ENCODE measurements at places on chromosomes 11 and 22.

GRCh38 chr22:46592390-46592872, 27.8 kb upstream of the GRAMD4 start:
- peak; percentile 60 for DNase-seq

DNA sequence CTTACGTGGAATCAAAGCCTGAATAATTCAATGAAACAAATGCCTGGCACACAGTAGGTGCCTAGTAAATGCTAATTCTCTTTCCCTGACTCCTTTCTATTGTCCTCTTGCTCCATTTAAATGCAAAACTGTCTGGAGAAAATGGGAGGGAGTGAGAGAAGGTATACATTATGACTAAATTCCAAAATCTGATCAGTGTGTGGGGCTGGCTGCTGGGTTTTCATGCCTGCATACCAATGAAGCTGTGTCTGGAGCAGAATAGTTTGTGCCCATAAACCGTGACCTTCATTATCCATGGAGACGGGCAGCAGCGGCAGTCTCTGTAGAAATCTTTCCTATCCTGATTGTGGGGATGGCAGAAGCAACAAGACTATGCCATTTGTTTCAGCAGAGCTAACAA, 223.4 kb upstream of the ZBED5 start:
- no peak for DNase-seq

- DNase-seq = peak; percentile 65
Observed at GRCh38 chr22:23315341-23315917, 135.1 kb downstream of the BCR start.

GRCh38 chr11:129911298-129911697, 15.9 kb upstream of the NFRKB start:
- DNase-seq = no peak

DNA sequence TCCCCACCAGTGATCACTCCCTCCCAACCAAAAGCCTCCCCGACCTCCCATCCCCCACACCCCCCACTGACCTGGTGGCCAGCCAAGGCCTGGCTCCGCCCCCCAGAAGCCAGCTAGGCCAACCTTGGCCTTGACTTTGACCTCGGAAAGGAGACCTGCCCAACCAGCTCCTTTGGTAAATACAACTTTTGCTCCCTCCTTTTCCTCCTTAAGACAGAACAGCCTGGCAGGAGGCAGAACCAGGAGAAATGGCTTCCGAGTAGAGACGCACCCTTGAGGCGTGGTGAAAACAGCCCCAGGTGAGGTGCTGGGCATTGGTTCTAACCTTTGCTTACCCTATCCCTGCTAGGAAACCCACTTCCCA, 27.0 kb downstream of the PLEKHA7 start:
- DNase-seq = no peak

DNA sequence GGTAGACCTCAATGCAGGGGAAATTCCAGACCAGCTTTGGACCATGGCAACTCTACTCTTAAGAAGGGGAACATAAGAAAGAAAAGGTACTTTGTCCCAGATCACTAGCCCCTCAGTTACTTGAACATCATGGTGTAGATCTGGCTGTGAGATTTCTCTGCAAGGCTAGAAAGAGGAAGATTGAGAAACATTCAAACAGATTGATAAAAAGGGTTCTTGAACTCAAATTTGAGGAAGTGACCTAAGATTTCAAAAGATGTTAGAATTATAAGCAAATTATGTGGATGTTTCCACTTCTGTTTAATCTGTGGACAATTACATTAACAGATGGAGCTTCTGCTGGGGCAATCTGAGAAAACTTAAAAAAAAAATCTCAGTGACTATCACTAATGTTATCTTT, 21.8 kb upstream of the UPB1 start:
- no peak for DNase-seq

DNA sequence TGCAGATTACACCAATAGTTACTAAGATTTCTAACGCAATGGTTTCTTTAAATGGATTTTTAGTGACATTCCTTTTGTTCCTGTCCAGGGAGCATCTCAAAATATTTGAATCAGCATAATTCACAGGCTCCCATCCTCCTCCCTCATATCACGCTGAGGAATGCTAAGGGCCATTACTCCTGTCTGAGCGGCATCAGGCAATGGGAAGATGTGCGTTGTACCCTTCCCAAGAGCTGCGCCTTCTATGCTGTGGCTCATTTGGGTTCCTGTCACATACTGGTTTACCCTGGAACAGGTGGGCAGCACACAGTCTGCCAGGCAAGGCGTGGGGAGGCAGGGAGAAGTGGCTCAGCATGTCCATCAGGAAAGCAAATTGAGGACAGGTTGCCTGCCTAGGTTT, 121.9 kb downstream of the DBX1 start:
- DNase-seq = no peak

DNA sequence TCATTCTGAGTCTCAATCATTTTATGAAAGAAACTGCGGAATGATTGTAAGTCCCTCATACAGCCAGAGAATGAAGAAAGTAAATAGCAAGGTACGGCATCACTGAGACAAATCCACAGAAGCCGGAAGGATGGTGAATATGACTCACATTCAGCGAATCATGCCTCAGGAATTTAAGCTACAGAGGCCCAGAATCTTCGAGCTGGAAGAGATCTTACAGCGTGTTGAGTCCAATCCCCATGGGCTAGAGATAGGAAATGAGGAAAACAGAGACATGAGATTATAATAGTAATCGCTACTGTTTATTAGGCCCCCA, 173.2 kb downstream of the KIF18A start:
- peak; percentile 95 for DNase-seq

DNA sequence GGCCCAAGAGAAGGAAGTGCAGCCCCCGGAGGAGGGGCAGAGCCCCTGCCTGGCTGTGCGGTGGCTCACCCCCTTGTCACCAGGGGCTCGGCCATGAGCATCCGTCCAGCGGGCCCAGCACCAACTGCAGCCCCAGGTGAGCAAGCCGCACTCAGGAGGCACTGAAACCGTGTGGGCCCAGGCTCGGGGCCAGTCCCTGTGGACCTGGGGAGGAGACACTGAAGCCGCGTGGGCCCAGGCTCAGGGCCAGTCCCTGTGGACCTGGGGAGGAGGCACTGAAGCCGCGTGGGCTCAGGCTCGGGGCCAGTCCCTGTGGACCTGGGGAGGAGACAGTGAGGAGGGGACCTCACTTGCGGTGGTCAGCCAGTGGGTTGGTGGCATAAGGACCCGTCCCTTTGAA, 13.9 kb downstream of the LSP1 start:
- no peak for DNase-seq

DNA sequence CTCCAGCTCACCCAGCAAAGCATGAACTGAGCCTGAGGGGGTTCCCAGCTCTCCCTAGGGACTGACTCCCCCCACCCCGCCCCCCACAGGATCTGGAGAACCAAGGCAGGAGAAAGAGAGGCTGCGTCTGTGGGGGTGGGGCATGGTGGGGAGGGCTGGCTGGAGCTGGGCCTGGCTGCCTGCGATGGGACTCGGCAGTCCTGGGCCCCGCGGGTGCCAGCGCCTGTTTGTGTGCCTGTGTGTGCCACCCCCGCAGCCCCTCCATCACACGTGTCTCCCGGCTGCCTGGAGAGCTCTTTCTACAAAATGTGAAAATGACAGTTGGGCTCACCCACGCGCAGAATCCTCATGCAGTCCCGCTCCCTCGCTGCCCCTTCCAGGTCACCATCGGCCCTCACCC, 46.8 kb downstream of the CACNA1I start:
- DNase-seq = no peak

GRCh38 chr22:48707763-48708557, 1119.7 kb downstream of the BRD1 start:
- no peak for DNase-seq

- no peak for DNase-seq
Observed at GRCh38 chr11:14320020-14320419, 39.0 kb downstream of the RRAS2 start.

- no peak for DNase-seq
Observed at GRCh38 chr11:25529572-25529971, 802.4 kb upstream of the ANO3 start.

DNA sequence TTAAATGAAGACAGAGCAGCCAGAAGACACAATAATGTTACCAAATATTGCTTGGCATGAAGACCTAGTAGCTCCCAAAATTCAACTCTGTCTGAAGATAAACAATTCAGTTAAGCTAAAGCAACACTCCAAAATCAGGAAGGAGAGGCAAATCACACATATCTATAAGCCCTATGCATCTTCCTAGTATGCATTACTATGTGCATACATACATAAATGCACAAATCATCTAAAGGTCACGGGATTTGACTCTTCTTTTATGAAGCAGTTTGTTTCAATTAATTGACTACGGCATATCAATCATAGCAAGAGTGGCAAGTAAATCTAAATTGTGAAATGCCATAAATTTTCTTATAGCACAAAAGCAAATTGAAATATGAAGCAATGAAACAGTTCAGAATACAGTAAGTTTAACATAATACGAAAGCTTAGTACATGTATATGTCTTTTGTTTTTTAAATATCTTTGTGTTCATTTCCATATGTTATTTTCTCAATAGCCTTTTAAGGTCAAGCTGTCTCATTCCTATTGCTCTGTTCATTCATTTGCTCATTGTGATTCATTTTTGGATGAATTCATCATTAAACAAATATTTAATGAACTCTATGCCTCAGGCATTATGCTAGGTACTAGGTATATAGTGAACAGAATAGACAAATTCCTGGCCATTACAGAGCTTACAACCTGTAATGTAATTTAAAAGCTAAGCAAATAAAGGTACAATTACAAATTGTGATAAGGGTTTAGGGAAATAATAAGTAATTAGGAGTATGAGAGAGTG, 540.5 kb downstream of the DLG2 start:
- no peak for DNase-seq

GRCh38 chr11:15906481-15907035, 449.8 kb downstream of the SOX6 start:
- DNase-seq = no peak

GRCh38 chr22:40637183-40638150, 948 bp upstream of the MRTFA start:
- DNase-seq = no peak

DNA sequence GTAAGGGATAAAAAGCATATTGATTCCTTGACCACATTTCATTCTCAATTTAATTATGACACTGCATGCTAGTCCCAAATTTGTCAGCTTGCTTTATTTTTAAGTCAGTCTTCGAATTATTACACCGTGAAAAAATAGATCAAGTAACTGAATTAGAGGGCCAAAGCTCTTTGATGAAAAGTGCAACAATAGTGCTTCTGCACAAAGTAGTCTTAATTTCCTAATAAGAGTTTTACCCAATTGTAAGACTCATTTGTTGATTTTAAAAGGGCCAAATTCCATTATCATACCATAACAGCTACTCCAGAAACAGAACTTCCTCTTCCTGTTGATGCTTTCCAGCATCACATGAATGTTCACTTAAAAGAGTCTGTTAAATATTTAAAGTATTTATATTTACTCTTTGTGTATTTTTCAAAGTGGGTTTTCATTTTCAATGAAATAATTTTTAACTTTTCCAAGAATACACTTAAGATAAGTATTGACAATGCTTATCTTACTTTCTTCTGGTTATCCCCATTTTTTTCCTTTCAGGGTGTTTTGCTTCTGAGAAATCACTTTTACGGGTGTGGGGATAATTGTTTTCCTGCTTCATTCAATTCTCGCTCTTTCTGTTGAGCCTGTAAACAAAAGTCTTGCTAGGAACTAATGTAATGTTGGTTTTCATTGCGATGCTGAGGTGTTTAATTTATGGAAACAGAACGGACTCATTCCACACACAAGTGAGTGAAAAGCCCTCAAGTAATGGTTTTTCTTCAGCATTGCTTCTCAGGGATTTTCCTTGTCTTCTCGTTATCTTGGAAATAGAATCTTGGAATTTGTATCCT, 2.1 kb downstream of the ARHGEF12 start:
- peak; percentile 9 for DNase-seq

DNA sequence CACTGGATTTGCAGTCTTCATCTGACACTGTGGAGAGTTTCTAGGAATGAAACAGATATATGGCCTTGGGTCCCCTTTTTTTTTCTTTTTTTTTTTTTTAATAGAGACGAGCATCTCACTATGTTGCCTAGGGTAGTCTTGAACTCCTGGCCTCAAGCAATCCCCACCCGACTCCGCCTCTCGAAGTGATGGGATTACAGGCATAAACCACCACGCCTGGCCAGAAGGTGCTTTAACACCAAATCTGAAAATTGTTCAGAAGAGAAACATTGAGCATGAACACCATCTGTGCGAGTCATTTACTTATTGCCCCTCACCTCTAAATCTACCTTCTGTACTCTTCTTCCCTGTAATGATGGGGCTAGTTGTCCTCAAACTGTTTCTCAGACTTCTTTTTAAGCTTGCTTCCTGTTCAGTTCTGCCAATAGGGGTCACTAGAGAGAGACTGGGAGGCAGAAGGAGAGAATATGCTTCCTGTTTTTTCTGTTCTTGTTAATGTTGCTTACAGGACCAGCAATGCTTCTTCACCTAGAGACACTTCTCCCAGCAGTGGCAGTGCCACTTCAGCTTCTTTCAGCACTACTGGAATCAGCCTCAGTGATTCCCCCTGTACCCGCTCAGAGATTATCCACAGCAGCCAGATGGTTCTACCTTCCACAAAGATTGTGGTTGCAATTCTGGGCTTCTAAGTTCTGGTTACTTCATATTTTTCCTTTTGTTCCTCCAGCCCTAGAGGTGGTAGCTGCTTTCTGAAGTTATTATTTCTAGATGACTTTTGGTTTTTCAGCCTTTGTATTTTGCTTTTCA, 20.8 kb upstream of the ZBED5 start:
- peak; percentile 73 for DNase-seq

DNA sequence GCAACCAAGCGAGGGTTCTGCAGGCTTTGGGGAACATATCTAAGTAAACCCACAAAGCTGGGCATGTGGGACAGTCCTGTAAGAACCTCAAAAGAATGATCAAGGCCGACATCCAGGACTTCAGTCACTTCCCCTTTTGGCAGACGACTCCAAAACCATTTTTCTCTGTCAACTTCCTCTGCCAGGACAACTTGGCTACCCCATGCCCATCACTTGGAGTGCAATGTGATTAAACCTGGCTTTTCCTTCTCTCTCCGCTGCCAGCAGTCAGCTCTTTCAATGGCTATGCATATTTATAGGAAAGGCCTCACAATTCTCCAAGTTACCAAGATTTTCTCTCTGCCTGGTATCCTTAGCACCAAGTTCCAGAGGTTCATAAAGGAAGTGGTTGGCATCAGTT, 78.9 kb downstream of the C11orf58 start:
- DNase-seq = no peak

GRCh38 chr11:69700278-69701140, 3.3 kb downstream of the FGF19 start:
- DNase-seq = peak; percentile 66

DNA sequence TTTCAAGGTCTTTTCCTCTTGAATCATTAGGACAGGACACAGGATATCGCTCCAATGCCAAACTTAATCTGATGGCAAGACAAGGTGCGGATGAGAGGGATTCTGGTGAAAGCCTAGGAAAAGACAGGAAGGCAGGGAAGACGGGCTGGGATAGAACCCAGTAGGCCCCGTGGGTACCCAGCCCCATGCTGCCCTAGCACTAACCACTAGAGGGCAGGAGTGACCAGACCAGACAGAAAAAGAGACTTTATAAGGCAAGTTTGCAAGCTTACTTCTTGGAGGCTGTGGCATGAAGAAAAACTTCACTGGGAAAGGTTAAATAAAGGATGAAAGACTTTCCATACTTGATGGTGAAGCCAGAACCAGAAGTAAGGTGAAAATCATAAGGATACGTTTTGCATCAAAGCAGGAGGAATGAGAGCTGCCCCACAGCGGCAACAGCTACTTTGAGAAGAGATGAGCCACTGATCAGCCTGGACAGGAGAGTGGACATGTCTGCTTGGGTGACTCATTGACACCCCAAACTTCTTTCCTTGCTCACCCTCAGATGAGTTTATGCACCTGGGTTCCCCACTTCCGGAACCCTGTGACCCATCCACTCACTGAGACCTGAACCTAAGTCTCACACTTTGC, 39.8 kb downstream of the SYN3 start:
- DNase-seq = peak; percentile 39

GRCh38 chr11:110991661-110992355, 253.7 kb upstream of the POU2AF2 start:
- DNase-seq = no peak

Measured in ACHN (cell line).